ENCODE measurements at places on chromosomes 7 and 10.

DNA sequence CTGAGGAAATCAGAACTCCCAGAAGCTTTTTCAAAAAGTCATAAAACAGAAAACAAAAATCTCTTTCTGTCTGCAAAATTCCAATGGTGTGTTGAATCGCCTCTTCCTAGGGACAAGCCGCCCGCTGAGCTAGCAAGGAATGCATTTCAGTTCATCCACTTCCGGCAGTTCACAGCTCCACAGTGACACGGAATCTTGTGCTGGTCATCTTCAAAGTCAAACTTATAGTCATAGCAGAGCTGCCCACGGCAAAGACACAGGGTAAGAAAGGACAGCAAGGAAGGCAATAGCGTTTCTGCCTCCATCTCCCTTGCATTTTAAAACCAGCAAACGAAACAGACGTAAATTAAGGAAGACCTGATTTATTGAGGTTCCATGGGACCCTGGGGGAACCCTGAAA, 111.2 kb downstream of the GALNT11 start:
- DNase-seq = no peak

- DNase-seq = no peak
Observed at GRCh38 chr7:137953665-137954470, 48.0 kb downstream of the CREB3L2 start.

GRCh38 chr7:16710651-16711050, 42.9 kb upstream of the TSPAN13 start:
- no peak for DNase-seq

DNA sequence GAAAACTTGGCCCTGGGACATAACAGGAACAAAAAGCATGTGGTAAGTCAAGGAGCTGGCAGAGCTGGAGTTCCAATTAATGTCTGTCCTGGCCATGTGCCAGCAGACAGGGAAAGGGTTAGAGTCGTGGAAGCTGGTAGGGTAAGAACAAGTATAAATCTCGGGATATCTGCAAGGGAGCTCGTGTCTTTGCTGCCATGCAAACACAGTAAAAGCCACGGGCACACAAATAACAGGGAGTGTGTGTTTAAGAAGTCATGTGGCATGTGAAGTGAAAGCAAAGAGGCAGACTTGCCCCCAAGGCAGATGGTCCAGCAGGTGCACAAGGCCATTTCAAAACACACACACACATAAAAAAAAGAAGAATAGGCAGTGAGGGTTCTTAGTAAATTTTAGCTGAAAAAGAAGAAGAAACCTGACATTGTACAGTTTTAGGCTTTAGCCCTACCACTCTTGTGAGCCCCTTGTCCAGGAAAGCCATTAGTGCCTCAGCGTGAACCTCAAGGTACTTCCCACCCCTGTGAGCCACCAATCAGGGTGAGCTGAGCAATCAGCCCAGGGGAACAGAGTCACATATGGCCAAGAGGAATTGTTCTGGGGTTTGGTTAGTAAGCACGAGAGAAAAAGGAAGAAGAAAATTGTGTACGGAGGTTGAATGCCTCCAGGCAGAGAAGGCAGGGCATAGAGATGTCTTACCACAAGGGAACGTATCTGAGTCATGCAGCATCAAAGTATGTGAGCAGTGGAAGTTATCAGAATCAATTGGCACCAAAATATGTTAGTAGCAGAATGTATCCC, 32.8 kb upstream of the ARHGAP12 start:
- no peak for DNase-seq

DNA sequence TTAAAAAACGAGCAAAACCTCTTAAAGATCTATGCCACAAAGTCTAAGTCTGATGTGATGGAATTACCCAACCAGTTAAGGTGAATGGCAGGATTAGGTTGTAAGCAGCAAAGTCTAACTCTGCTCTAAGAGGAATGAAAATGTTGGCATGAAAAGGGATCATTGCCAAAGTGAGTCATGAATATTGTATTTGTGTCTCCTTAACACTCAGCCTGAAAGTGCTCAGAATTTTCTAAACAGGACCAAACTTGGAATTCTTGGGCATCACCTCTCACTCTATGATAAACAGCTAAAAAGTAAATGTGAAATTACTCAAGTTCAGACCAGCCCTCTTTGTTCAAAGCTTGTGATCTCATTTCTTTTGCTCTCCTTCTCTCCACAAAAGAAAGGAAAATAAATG, 27.0 kb downstream of the PPP1R3A start:
- DNase-seq = no peak

DNA sequence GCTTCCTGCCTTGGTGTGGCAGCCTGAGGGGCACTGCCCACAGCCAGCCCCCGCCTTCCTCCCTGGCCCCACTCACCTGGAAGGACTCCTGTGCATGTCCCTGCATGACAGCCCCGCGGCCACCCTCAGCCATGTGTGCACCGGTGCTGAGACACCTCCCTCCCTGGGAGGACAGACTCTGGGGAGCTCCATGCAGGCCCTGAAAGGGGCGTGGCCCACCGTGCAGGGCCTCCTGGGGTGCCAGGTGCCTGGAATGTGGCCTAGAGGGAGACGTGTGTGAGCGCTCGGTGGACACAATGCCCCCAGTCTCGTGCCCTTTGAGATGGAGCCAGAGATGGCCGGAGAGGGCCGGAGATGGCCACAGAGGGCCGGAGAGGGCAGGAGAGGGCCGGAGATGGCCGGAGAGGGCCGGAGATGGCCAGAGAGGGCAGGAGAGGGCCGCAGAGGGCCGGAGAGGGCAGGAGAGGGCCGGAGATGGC, 59.1 kb upstream of the PPP2R2D start:
- DNase-seq = peak; percentile 56

Data from ecto neural progenitor cell (in vitro differentiated cells).